ENCODE measurements at places on chromosomes 2 and 18.

GRCh38 chr2:177542396-177542795, 149.8 kb downstream of the AGPS start:
- DNase-seq, result no peak

GRCh38 chr18:68397241-68398035, 317.5 kb downstream of the TMX3 start:
- DNase-seq, result no peak

DNA sequence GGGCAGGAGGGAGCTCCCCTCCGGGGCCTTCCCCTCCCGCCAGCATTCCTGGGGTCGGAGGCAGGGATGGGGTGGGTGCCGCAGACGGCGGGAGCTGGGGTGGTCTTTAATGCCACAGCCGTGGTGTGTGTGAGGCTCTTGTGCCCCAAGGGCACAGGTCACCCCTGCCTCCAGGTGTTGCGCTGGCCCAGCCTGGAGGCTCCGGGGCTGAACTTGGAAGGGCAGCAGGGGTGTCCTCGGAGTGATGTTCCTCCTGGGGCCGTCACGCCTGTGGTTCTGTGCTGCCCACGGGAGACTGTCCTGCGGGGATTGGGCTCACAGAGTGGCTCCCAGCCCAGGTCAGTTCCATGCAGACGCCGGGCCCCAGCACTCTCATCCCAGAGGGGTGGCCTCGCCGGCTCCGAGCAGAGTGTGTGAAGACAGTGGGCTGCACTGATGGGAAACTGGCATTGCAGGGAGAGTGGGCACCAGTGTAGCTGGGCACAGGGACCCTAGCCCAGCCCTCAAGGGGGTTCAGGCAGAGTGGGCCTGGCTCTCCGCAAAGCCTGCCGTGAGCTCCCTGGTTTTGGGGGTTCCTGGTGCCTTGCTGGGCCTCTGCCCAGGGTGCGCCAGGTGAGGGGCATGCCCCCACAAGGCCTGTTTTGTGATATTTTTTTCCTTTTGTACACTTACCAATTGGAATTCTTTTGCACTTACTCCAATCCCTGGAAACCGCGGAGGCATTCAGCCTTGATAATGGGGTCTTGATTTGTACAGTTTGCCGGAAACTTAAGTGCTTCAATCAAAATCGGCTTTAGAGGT, 56.7 kb downstream of the NFATC1 start:
- DNase-seq, result no peak

DNA sequence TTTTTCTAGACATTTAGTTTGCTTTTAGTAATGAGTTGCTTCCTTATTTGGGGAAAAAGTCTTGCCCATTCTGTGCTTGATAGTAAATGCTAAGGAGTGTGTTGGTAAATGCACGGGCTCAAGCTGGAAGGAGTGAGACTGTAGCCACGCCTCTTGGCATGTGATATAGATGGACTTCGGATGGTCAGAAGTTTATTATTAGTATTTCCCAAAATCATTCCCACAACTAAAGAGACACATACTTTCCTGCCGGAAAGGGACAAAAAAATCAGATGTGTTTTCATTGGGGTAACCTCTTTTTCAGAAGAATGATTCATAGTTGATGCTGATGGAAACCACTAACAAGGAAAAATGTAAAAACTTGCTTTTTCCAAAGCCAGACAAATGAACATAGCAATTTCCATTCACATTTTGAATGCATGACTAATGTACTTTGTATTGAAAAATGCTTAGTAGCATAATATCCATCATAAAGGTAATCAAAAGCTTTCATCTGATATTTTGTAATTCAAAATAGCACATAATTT, 133.2 kb downstream of the ZNF532 start:
- DNase-seq, result no peak

GRCh38 chr2:19380532-19380931, 22.1 kb upstream of the OSR1 start:
- no peak for DNase-seq

DNA sequence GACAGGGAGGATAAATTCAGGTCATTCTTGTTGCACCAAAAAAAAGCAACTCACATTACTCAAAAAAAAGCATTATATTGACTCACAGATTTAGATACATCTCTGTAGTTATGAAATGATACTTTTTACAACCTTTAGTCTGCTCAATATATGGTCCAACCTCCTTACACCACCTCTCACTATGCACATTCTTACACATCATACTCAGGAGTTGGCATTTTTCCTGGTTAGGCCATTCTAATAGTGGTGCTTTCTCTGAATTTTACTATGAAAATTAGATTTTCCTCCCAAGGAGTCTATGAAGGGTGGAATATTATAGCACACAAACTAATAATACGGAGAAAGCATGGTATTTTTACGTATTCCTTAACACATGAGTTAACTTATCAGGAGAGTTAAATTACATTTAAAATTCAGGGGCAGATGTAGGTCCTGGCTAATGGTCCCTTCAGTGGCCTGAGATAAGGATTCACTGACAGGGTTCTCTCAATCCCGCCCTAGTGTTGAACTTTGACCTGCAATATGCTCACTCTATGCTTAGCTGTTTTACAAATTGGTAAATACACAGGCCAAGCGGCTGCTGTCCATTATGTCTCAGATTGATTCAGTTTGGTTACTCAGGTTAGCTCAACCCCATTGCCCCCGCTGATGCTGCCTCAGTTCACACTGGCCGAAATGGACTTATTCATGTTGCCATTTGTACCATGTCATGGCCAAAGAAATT, 153.6 kb downstream of the NCKAP5 start:
- DNase-seq, result no peak

DNA sequence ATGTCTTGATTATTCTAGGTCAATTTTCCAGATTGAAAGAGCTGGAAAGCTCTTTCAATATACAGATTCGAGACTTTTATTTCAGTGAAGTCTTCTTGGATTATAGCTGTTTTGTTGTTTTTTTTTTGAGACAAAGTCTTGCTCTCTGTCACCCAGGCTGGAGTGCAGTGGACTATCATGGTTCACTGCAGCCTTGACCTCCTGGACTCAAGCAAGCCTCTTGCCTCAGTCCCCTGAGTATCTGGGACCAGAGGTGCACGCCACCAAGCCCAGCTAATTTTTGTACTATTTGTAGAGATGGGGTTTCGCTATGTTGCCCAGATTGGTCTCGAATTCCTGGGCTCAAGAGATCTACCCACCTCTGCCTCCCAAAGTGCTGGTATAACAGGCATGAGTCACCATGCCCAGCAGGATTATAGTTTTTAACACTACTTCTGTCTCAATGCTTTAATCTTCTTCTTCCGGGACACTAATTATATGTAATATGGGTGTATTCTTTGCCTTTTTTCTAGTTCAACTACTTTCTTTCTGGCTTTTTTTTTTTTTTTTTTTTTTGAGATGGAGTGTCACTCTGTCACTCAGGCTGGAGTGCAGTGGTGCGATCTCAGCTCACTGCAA, 62.3 kb downstream of the USP37 start:
- DNase-seq, result no peak

DNA sequence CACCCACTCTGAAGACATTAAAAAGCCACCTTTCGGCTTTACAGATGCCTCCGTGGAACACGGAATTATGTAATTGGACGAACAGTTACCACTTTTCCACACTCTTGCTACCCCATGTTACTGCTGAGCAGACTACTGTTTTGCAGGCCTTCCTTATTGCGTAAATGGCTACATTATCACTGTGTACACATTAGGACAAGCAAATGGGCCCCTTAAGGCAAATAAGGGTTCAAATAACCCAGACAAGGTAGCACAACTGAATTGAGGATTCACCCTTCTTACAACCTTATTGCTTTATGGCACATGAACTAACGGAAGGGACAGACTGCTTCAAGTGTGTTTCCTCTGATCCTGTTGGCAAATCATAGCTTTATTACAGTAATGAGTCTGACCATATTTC, 832.2 kb upstream of the FANCL start:
- DNase-seq, result no peak

DNA sequence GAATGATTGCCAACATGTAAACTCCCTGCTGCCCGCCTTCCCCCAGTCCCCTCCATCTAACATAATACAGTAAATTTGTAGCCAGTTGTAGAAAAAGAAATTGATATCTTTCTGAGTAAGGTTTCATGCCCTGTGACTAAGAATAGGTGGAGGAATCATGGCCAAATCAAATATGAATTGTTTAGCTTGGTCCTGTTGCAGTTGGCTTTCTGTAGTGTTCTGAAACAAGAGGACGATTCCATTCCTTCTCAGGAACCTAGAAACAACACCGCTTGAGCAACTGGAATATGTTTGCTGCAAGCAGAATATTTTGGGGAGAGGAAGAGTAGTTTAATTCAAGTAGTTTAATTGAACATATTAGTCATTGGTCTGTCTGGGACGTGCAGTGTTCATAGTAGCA, 7.0 kb upstream of the DRC1 start:
- DNase-seq, result no peak

DNA sequence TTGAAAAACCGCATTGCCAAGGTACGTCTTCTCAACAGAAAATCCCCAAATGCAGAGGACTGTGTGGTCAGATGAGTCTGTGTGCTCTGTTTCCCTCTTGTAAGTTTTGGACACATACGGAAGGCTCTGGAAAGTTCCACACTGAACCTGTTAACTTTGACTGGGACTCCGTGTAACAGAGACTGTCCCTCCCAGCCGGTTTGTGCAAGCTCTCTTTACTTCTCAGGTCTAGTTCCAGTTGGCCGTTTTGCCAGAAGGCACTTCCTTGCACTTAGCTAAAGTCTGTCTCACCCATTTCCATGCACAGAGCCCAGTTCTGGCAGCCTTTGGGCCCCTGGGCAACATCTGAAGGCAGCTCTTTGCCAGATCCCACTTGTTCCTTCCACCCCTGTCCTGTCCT, 22.0 kb downstream of the EFHD1 start:
- no peak for DNase-seq

DNA sequence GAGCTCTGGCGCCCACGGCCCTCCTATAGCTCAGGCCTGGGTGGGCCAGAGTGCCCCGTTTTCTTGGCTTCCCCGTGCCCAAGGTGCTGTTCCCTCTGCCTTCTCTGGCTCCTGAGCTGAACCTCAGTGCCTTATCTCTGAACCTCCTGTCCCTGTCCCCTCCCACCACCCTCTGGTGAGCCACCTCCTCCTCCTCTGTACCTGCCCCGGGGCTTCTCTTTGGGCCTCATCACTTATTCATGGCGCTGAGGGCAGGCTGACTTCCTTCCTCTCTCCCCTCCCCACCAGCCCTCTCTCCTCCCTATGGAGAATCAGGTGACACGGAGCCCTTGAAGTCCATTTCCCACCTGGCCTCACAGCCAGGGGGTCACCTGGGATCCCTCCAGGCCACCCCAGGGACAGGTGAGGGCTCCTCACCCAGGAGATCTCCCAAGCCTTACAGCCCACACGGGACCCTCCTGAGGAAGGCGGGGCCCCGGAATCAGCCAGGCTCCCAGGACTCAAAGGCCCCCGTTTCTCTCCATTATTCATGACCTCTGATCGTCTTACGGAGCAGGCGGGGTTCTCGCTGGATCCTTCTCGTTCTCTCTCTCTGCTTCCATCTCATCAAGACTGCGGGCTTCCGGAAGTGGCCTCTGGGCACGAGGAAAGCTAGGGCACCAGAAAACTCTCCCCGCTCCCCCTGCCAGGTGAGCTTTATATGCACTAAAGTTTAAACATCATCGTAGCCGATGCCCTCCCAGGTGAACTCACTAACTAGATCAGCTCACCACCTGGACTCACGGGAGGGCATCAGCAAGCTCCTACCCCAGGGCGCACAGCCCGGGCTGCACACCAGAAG, at the start of gene LOXHD1:
TSS of gene LOXHD1 (minus strand) at position 106 of the 841 bp plus-strand sequence. CDS start 187 bp downstream, outside the sequence.
- DNase-seq, result peak; percentile 85

DNA sequence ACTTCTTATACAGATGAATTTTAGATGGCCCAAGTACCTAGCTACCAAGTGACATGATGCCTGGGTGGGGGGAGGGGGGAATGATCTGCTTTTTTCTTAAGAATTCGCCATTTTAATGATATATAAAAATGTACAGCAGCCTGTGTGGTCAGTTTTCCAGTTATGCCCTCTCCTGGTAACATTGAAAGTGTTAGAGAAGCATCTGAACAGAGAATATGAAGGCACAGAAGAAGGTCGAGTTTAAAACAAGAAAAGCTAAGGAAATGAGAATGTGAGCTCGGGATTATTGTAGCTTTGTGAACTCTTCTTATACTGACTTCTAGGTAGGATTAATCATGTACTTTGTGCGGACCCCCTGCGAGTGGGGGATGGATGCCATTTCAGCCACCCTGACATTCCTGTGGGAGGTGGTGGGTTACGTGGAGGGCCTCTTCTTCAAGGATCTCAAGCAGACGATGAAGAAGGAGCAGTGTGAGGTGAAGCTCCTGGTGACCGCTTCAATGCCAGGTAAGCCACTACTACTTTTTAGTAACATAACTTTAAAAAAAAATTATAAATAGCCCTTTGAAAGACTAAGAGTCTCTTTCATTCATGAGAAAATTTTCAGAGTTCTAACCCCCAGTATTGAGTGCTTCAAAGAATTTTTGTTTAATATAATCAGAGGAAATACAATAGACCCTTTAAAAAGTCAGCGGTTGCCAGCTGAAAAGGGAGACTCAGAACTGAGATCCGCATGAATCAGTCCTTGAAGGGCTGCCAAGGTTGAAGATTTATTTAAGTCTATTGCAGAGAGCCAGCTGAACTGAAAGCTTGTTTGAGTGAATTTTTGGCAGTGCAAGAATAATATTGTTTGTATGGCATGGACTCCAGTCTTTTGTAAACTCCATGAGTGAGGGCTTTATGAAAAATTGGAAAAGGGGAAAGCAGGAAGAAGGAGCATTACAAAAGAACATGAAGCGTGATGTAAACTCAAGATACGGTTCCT, 68.6 kb upstream of the RPE start:
- DNase-seq, result peak; percentile 24

- DNase-seq, result no peak
Observed at GRCh38 chr2:29614295-29614830, 307.0 kb downstream of the ALK start.

DNA sequence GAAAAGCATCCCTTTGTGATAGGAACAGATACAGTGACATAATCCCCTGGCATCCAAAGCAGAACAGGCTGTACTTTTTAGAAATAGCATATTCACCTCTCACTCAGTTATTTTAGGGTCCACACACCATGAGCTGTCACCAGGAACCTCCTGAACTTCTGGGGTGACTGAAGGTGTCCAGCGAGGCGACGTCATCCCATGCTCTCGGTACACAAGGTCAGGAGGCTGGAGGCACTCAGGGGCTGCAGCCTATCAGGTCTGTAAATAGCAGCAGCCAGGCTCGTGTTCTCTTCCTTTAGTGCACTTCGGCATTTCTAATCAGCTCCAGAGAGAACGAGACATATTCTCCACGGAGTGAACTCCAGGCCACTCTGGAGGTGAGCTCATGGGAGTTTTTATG, 98.3 kb downstream of the GATA6 start:
- no peak for DNase-seq

- no peak for DNase-seq
Observed at GRCh38 chr18:36012891-36013290, 40.4 kb downstream of the RMP24 start.

- DNase-seq, result no peak
Observed at GRCh38 chr2:18402831-18403230, 157.6 kb downstream of the RDH14 start.

- DNase-seq, result no peak
Observed at GRCh38 chr2:112827009-112827408, 9.6 kb downstream of the IL1B start.

Data from DMS79 treated with DMSO at 0.1 percent for 48 hours (cell line).